Sigmoid colon (tissue), 7 donors: ENCODE measurements at places on chromosomes 2 and 18. TPM values are rescaled to one million over a fixed set of nuclear protein-coding genes. Genes with fewer than 3 reads are reported as not detected.

GAREM1 gene
- 5.3 TPM for total RNA-seq

ARHGAP15 gene
- 5.7 TPM for total RNA-seq

GYPC gene
- total RNA-seq: 93.5 TPM

DNAH6 gene
- 0.54 TPM for total RNA-seq

LAMA3 gene
- total RNA-seq: 18.6 TPM
